ENCODE measurements at places on chromosomes 7 and 10.

DNA sequence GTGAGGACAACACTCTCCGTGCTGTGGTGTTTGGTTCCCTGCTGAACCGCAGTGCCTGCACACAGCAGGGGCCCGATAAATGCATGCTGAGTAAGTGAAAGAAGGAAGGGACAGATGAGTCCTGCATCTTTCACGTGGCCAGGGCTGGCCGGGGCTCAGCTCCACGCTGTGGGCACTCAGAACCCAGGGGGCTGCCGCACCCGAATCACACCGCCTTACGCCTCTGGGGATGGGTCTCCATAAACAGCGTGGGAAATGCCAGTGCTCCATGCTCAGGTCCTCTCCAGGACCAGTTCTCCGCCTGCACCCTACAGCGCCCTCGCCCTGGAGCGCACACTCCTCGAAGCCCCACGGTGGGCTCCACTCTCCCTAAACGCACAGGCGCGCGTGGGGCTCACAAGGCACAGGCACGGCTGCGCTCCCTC is 38.1 kb downstream of the RASGEF1A start:
- DNase-seq, result no peak

- no peak for DNase-seq
Measured at GRCh38 chr7:93992421-93993110, 11.6 kb downstream of the BET1 start.

DNA sequence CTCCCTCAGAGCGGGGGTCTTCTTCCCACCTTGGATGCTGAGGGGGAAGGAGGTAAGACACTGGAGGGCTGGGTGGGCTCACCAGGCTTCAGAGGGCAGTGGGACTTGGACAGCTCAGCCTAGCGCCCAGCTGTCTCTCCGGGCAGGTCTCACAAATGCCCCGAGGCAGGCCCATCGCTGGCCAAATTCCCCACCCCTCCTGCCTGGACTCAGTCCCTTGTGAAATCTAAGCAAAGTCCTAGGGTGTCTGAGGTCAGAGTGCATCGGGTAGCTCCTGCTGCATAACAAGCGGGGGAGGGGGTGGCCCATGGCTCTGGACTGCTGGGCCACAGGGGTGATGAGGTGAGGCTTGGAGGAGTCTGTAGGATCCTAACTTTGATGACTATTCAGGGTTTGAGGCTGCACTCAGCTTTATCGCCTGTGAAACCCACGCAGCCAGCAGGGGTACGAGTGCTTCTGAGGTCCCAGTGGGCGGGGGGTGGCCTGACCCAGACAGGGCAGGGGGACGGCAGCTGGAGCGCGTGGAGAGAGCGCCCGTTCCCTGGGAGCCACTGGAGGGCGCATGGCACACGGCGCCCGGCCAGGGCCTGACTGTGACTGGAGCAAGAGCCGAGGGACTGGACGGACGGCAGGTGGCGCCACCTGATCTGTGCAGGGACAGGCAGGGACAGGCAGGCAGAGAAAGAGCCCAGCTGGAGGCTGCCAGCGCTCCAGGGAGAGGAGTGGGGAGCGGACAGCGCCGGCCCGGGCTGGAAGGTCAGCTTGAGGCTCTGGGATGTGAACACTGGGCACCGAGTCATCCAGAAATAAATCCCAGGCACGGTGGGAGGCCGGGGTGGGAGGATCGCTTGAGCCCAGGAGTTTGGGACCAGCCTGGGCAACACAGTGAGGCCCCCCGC is 10.0 kb downstream of the CYP2W1 start:
- DNase-seq, result peak; percentile 96

DNA sequence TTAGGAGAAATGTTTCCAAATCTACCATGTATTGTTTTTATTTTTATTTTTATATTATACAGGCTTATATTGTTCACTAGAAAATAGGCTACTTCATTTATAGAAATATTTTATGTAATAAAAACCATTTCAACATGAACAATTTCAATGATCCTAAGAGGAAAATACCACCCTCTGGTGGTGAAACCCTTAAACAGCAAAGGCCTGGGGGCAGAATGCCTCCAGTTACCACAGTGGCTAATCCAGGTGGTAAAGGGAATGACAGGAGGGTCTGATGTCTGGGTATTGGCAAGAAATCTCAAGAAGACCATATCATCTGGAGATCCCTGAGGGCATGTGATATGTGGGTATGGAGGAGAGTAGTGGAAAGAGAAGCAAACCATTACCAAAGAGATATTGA is 19.3 kb downstream of the MACC1 start:
- no peak for DNase-seq

DNA sequence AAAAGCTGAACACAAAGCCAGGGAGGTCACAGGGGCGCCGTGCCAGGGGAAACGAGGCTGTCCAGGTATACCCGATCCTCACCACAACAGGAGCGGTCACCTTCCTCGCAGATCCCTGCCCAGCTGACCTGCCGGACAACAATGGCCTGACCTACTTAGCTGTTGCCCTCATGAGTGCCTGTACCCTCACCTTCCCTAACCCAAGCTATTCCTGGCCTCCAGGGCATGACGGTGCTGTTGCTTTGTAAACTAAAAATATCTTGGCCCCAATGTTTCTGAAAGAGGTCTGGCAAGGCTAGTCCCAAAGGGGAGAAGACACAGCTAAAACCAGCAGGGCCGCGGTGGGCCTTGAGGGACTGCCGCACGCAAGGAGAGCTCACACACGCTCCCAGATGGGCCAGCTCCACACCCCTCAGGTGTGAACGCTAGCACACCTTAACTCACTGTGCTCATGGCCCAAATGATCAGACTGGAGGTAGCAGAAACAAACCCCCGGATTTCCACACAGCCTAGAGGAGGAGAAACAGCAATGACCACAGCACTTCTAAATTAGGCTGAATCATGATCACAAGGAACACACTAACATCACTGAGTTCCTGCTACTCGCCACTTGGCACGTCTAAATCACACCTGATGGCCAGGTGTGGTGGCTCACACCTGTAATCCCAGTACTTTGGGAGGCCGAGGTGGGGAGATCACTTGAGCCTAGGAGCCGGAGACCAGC is 66.3 kb upstream of the CYTH3 start:
- no peak for DNase-seq

DNA sequence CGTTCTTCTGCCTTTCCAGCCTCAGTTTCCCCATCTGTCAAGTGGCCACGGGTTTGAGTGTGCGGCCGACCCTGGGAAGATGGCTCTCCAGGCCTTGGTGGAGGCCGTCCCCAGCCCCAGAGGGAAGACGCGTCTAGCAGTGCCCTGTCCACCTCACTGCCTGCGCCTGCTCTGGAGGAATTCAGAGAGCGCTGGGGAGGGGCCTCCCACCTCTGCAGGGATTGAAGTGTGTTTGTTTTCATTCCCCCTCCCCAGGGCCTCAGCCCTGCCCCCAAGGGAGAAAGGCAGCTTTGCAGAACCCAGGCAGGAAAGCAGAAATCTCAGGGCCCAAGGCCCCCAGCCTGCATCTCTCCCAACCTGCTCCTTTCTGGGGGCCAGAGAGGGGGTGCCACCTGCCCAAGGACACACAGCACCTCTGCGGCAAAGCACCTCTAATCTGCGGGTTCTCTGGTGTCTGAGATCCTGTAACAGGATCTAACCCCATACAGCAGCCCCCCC is 91.0 kb downstream of the MICALL2 start:
- no peak for DNase-seq

GRCh38 chr10:98418665-98419468 is 3.9 kb upstream of the PYROXD2 start:
- no peak for DNase-seq

DNA sequence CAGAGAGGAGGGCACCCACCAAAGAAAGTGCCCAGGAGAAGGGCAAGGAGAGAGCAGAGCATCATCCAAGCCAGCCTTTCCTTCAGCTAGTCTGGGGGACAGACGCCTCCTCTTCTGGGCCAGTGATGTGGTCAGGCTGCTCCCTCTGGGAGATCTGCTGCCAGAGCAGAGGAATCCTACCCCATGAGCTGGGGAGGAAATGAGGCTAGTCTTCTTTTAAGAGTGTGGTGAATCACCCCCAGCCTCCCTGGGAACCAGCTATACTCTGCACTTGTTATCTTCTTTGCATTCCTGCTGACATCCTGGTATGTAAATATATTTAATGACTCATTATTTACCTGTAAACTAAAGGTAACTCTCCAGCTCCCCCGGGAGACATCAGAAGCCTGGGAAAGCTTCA is 41.6 kb upstream of the EPHB6 start:
- no peak for DNase-seq

GRCh38 chr7:45684910-45685618 is 110.9 kb downstream of the ADCY1 start:
- no peak for DNase-seq

DNA sequence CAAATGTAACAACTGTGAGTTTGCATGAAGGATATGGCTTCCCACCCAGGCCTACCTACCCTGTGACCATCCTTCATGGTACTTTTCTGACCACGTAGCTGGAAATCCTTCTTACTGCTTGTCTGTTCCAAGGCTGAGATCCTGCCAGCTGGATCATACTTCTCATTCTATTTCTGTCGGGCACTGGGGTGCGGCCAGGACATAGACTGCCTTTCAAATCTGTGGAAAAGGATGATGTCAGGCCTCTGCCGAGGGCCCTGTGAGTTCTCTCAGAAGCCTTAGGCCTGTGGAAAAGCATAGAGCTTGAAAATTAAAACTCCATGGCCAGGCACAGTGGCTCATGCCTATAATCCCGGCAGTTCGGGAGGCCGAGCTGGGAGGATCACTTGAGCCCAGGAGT is 10.0 kb downstream of the VWC2 start:
- no peak for DNase-seq

GRCh38 chr7:50448823-50449222 is 1.3 kb downstream of the FIGNL1 start:
- DNase-seq, result no peak

DNA sequence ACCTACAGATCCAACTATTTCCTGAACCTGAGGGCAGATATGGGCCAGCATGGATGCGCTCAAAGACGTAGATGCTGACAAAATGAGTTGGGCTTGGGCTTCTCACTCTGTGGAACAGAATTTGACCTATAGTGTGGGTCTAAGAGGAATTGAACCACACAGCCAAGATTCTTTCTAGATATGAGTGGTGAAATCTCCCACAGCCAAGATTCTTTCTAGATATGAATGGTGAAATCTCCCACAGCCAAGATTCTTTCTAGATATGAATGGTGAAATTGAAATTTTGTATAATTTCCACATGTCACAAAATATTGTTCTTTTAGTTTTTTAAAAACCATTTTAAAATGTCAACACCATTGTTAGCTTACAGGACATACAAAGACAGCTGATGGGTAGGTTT is 215.4 kb upstream of the LRGUK start:
- DNase-seq, result no peak

DNA sequence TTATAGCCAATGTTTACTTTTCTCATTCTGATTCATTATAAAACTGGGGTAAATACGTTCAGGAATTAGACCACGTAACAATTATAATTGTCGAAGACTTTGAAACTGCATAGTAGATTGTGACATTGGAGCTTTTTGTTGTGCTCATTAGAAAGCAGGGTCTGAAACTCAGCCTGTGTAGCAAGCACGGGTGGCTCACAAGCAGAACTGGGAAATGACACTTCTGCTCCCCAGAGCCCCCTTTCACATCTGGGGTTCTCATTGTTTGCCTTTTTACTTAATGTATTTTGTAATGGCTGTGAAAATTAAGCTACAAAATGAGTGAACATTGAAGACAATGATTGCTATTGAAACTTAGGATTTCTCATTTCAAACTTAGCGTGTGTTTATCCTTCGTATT is 72.9 kb downstream of the CDHR3 start:
- DNase-seq, result no peak

DNA sequence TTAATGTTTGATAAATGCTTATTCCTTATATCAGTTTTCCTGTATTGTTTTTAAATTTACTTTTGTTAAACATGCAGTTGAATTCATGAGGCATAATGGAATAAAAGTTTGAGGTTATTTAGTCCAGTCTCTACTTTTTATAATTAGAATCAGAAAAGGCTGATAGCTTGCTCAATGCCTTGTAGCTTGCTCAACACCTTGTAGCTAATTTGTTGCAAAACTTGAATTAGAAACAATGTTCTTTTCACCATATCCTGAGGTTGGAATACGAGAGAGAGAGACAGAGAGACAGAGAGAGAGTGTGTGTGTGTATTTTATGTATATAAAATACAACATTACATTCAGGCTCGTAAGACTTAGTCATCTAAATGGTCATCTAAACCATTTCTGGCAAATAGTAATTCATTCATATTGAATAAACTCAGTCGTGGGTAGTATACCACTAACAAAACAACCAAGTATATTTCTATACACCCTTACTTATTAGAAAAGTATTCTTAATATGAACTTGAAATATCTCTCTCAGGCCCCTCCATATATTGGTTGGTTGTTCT is 243.5 kb downstream of the ADK start:
- no peak for DNase-seq

GRCh38 chr7:28560767-28561166 is 148.4 kb downstream of the CREB5 start:
- no peak for DNase-seq

DNA sequence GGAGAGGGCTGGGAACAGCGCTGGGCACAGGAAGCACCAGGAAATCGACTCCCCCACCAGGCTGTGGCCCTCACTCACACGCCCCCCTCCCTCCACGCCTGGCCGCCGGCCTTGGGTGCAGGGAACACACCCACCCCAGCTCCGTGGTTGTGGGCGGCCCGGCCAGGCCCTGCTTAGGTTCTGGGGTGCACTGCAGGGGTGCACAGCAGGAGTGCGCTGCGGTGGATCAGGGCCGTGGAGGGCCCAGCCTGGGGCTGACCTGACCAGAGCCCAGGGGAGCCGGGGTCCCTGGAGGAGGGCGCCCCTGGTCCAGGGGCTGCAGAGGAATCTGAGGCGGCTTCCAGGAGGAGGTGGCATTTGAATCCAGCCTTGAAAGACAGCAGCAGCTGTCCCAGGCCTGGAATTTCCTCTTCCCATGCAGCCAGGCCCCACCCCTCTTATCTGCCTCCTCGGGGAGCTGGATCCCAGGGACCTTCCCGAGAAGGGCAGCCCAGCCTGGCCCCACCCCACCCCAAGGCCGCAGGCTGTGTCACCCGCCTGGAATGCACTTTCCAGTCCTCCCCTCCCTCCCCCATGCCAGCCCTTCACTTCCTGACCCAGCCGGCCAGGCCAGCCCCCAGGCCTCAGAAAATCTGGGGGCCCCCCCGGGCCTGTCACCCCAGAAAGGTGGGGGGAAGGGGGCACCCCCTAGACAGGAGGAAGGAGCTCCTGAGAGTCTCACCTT is 18.4 kb upstream of the PDGFA start:
- no peak for DNase-seq

DNA sequence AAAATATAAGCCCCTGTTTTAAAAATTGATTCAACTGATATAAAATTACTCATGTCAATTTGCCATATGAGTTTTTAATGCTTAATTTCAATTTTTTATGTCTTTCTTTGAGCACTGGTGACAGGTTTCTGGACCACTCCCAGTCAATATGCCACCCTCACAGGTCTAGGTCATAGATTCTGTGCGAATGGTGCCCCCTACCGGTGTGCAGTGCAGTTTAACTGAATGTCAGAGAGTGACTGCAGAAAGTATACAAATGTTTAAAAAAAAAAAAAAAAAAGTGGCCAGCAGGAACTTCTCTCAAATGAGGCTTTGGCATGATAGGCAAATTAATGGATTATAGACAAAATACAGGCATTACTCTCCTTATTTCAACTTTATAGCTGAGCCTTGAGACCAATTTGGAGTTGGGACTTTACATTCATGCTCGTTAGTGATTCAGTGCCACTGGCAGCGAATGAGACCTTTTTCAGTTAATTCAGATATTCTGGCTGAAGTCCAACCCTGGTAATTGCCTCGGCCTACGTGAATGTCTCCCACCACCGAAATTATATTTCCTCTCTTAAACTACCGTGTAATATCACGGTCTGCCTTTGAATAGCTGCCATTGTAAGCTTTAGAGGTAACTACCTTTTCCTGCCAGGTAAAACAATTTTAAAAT is 427.6 kb downstream of the PHTF2 start:
- DNase-seq, result no peak

GRCh38 chr10:60942788-60943315 is 1.1 kb downstream of the RHOBTB1 start:
- no peak for DNase-seq
